ENCODE measurements at places on chromosomes 7 and 10.

DNA sequence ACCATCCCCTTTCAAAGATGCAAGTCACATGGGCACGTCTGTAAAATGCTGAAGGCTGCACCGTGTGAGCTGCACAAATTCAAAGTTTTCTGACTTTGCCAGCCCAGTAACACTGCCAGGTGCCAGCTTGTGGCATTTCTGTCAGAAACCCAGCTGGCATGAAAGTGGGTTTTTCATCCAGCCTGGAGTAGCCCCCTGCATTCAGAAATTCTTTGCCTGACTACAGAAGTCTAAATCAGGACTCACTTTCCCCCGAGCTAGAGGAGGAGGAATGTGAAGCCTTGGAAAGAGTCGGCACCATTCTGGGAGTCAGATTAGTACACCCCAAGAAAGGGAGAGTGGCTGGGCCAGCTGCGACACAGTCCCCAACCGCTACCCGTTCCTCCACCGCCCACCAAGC is 56.7 kb upstream of the EN2 start:
- DNase-seq, result no peak

DNA sequence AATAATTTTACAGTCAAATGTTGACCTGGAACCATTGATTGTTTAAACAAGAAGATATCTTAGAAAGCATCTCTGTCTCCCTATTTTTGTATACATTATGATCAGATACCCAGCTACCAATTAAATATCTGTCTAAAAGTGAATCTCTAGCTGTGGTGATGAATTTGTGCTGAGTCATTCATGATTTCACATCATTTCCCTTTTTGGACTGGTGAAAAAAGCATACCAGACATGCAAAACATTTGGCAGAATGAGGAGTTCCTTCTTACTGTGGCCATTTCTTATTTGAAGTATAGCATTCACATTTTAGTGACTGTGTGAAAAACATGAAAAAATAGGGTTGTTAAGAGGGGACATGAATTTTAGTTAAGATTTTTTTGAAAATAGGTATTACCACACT is 98.0 kb upstream of the GATA3 start:
- peak; percentile 55 for DNase-seq

DNA sequence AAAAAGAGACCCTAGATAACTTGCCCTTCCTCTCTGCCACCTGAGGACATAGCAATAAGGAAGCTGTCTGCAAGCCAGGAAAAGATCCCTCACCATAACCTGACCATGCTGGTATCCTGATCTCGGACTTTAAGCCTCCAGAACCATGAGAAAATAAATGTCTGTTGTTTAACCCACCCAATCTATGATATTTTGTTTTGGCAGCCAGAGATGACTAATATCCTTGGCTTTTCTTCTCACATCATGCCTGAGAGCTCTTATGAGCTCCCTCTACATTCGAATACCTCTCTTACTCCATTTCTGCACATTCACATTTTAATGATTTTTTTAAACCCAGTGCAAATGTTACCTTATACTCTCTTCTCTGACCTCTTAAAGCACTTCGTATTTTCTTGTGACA is 214.0 kb upstream of the CHRM2 start:
- DNase-seq, result no peak

GRCh38 chr7:12737836-12738235 is 50.4 kb downstream of the ARL4A start:
- DNase-seq, result no peak

DNA sequence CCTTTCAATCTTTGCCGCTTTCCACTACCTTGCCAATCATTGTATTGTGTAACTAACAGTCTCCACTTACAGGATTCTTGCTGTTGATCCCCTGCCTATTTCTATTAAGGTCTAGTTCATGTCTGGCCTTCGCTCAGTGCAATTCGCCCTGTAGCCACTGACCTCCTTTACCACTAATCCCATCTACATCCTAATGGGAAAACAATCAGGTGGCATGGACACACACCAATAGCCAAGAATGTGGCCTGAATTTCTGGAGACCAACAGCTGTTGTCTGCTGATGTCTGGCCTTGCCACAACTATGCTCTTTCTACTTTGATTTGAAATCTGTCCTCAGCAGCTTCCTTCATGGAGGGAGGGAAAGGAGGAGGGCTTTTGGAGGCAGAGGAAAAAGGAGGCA is 546.2 kb downstream of the SORCS3 start:
- DNase-seq, result no peak

- DNase-seq, result no peak
These were observed 33.5 kb downstream of the BTAF1 start for GRCh38 chr10:91957091-91957490.

- DNase-seq, result no peak
These were observed 1.2 kb upstream of the SDHAF3 start for GRCh38 chr7:97116308-97116707.

DNA sequence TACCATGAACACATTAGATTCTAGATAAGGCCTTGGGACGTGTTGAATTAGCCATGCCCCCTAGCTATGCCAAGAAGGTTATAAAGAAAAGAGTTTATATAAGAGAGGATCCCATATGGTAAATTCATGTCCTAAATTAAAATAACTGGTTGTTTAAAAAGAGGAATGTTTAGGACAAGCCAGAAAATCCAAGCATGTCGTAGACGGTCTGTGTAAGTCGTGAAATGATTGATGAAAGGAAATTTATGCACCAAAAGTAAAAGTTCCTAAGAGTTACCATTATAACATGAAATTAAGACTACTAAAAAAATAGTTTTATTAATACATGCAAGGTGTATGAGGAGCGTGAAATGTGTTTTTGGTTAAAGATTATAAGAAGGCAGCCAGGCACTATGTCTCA is 624.9 kb downstream of the ARL4A start:
- DNase-seq, result no peak

DNA sequence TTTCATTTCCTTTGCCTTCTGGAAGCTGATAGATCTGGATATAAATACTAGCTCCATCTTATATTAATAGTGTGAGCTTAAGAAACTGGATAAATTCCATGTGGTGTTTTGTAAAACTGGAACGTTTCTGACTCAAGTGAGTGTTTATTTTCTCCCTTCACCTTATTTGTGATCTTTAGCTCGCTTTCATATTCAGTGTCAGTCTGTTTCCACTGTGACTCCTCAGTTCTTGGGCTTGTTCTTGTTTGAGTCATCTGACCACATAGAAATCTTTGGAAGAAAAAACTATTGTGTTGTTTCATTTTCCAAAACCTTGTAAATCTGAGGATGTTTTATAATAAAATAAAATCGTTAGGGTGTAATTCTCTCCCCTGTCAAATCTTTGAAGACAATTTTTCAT is 186.4 kb downstream of the POLR1F start:
- no peak for DNase-seq

DNA sequence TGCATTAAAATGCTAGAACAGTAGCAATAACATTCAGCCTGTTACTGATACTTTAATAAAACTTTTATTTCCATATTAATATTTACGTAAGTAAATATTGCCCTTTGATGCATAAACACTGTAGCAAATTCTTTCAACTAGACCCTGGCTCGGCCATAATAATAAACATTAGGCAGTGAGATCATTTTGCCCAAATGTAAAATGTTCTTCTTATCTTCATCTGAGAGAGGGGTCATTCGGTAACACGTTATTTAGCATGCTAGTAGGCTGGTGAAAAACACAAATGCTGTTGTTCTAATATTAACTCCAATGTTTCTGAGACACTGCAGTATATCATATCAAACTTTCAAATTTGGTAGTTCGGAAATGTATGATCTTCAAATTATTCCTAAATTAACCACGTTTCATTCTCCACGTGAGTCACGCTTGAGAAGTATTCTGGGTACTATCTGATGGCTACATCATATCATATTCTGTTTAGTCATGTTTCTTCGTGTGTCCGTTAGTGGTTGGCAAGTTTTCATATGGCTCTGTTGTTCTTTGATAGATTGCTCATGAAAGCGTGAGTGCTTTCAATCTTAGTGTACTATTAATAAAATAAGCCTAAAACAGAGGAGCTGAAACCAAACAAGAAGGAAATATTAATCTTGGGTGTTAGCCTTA is 145.8 kb downstream of the NSUN6 start:
- peak; percentile 4 for DNase-seq

- no peak for DNase-seq
These were observed 139.8 kb downstream of the MYOF start for GRCh38 chr10:93342366-93342765.

DNA sequence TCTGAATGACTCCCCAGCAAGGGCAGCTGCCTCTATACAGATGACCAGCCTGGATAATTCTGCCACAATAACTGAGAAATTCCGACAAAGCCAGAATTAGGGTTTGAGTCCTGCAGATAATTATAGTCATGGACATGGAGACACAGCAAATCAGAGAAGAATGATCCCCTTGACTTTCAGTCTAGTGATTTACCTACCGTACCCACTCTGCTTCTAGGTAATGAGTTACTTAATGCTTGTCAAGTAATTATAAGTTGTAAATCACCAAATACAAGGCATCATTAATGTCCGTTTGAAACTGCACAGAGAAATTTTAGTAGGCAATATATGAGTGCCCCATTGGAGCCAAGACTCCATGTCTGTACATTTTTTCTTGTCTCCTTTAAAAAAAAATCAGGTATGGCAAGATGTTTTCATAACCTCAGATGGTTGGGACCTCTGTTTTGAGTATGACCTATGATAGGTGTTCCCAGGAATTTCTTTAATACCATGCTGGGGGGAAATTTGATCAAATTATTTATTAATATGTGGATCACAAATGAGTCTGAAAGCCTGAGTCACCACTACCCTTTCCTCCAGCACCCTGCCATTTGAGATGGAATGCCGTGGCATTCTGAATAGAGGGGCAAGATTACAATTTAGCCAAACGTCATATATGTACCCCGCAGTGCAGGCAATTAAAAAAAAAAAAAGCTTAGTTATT is 5.5 kb upstream of the ARID5B start:
- DNase-seq, result no peak

DNA sequence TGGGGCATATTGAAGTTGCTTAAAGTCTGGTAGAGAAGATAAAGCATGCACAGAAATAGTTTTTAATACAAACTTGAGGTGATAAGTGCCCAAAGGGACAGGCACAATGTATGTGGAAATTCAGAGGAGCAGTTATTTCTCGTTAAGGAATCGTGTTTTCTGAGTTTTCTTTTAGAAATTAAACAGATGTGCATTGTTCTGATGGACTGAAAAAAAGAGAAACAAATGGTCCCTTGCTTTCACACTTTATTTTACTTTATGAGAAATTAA is 45.6 kb downstream of the CNNM2 start:
- DNase-seq, result no peak

DNA sequence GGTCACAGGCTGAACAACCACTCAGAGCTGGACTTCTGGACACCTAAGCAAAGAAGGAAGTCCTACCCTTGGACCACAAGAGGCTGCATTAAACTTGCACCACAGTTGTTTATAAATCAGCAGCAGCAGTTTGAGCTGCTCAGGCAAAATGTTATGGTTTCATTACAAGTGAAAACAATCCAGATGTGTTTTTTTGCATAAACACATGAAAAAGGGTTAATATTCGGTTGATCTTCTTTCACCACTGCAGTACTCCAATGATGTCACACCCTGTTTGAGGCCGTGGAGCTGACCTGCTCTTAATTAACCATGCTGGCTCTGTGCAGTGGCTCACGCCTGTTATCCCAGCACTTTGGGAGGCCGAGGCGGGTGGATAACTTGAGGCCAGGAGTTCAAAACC is 490.8 kb upstream of the CELF2 start:
- no peak for DNase-seq

- peak; percentile 40 for DNase-seq
These were observed 2.4 kb upstream of the VDAC2 start for GRCh38 chr10:75208181-75208580.

DNA sequence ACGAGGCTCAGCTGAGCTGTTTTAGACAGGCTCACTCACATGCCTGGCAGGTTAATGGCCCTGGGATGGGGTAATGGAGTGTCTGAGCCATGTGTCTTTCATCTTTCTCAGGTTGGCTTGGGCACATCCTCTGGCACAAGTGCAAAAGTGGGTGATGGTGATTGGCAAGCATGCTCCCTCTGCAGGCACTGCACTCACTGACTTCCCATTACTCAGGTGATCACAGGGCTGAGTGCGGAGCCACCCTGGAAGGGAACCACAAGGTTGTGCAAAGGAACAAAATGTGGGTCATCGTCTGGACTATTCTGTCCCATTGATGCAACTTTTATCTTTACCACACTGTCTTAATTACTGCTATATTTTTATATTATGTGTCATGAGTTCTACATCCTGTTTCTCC is 244.1 kb upstream of the AKR1E2 start:
- no peak for DNase-seq

DNA sequence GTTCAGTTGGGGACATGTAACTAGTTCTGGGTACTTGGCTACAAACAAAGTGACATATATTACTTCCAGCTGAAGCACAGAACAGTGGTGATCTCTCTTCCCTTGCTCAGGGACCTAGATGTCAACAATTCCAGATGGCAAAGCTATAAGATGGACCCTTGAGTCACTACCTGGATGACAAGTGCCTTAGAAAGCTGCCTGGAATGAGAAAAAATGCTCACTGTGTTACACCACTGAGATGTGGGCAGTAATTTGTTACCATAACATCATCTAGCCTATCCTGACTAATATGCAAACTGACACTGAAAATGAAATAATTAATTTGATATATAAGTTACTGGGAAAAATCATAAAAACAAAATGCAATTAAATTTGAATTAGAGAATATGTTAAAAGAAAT is 16.4 kb upstream of the CTTNBP2 start:
- DNase-seq, result no peak

- no peak for DNase-seq
These were observed 37.2 kb upstream of the CUL1 start for GRCh38 chr7:148661471-148661870.

- DNase-seq, result no peak
These were observed 81.4 kb upstream of the PPP2R2D start for GRCh38 chr10:131819241-131820072.

GRCh38 chr10:123117644-123118417 is 17.9 kb upstream of the HMX3 start:
- no peak for DNase-seq

DNA sequence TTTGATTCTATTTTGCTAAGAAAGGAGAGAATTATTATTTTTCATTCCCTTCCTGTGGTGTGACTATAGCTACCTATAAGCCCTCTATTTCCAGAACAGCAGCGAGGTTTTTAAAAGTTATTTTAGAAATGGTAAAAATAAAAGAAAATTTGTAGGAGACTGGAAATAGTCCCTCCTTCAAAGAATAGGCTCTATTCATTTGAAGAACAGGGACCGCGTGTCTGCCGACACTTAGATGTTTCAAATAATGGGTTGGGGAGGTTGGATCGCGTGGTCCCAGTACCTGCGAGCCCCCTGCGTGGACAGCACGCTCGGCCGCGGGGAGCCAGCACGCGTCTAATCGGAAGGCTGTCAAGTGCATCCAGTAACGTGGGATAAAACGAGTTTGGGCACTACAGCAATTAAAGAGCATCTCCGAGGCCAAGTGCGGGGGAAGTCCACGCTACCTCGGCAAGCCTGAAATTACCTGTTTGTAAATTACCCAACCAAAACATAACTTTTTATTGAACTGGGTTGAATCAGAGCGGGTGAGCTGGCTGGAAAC is 1.0 kb downstream of the CACNA2D1 start:
- DNase-seq, result no peak

GRCh38 chr10:99619851-99620710 is at the start of gene SLC25A28:
Gene SLC25A28 (minus strand): TSS chr10:99620439. CDS start chr10:99620335, 104 bp downstream.
- DNase-seq, result peak; percentile 100
